ENCODE measurements at places on chromosomes 6 and 20. TPM values are rescaled to one million over a fixed set of nuclear protein-coding genes. Genes with fewer than 3 reads are reported as not detected.

Gene EPPIN
- total RNA-seq = not detected

Gene MUC21
- not detected for total RNA-seq

Gene THBD
- total RNA-seq = 1.1 TPM

Gene CDSN
- not detected for total RNA-seq

Gene NR2E1
- total RNA-seq = not detected

Gene TRIM31
- not detected for total RNA-seq

Gene DOK5
- not detected for total RNA-seq

Gene TP53TG5
- total RNA-seq = not detected

Gene CDH26
- 0.37 TPM for total RNA-seq

Gene FAM229B
- 0.50 TPM for total RNA-seq

Gene C6orf58
- total RNA-seq = not detected
